Cardiac ventricle fibroblast (primary cell): ENCODE measurements at places on chromosomes 7 and 10. TPM values are rescaled to one million over a fixed set of nuclear protein-coding genes. Genes with fewer than 3 reads are reported as not detected.

ODAD2 gene
- total RNA-seq: not detected in 2 replicates

MMD2 gene
- not detected in 2 replicates for total RNA-seq

INMT gene
- 181 and 220 TPM in 2 replicates for total RNA-seq

ZNF316 gene
- 11.6 and 12.0 TPM in 2 replicates for total RNA-seq

C1QL3 gene
- total RNA-seq: not detected in 2 replicates

LDB3 gene
- total RNA-seq: 0.10 and 0.31 TPM in 2 replicates

CLDN3 gene
- total RNA-seq: not detected in 2 replicates

DNAH11 gene
- total RNA-seq: not detected in 2 replicates

FEZF1 gene
- total RNA-seq: not detected in 2 replicates

NXPH1 gene
- not detected in 2 replicates for total RNA-seq

AMPH gene
- total RNA-seq: 6.3 and 9.0 TPM in 2 replicates

DCLRE1C gene
- 4.8 and 6.7 TPM in 2 replicates for total RNA-seq

PIP gene
- not detected in 2 replicates for total RNA-seq

GFRA1 gene
- total RNA-seq: 0.19 and 0.68 TPM in 2 replicates

LHFPL3 gene
- total RNA-seq: not detected in 2 replicates

SH2B2 gene
- 4.6 and 6.7 TPM in 2 replicates for total RNA-seq

CHN2 gene
- 0.37 and 0.93 TPM in 2 replicates for total RNA-seq

SLC29A3 gene
- total RNA-seq: 3.0 and 4.1 TPM in 2 replicates

CYP17A1 gene
- not detected in 2 replicates for total RNA-seq

LIPJ gene
- not detected in 2 replicates for total RNA-seq

SFTPA2 gene
- not detected in 2 replicates for total RNA-seq

AKR1D1 gene
- not detected in 2 replicates for total RNA-seq

SUV39H2 gene
- 4.6 and 9.8 TPM in 2 replicates for total RNA-seq

TLL2 gene
- total RNA-seq: 0.44 and 0.98 TPM in 2 replicates

CLCN1 gene
- not detected in 2 replicates for total RNA-seq

HOXA13 gene
- not detected in 2 replicates for total RNA-seq

SH2D4B gene
- not detected in 2 replicates for total RNA-seq

SKIDA1 gene
- 0.56 and 2.0 TPM in 2 replicates for total RNA-seq

CACNA2D1 gene
- 47.1 and 78.8 TPM in 2 replicates for total RNA-seq

SFR1 gene
- 5.8 and 6.6 TPM in 2 replicates for total RNA-seq

STYXL1 gene
- total RNA-seq: 28.0 and 30.2 TPM in 2 replicates

OTUD1 gene
- total RNA-seq: 5.7 and 6.9 TPM in 2 replicates

LIPF gene
- not detected in 2 replicates for total RNA-seq

ST8SIA6 gene
- total RNA-seq: not detected in 2 replicates

CLDN4 gene
- total RNA-seq: not detected in 2 replicates

IFIT1 gene
- 8.5 and 13.6 TPM in 2 replicates for total RNA-seq

GLI3 gene
- 11.1 and 12.9 TPM in 2 replicates for total RNA-seq

PRRT4 gene
- total RNA-seq: 0.54 and 0.56 TPM in 2 replicates

GIMAP2 gene
- 1.9 and 2.9 TPM in 2 replicates for total RNA-seq

TRPV5 gene
- total RNA-seq: not detected in 2 replicates

MSMB gene
- total RNA-seq: not detected in 2 replicates

ZSCAN25 gene
- total RNA-seq: 6.1 and 6.3 TPM in 2 replicates

PKD2L1 gene
- not detected in 2 replicates for total RNA-seq

FAM237B gene
- total RNA-seq: not detected in 2 replicates

MALRD1 gene
- total RNA-seq: 0.50 and 1.1 TPM in 2 replicates

VWC2 gene
- not detected in 2 replicates for total RNA-seq

CHAT gene
- total RNA-seq: not detected in 2 replicates

GJD4 gene
- not detected in 2 replicates for total RNA-seq

ZMIZ2 gene
- total RNA-seq: 9.0 and 11.2 TPM in 2 replicates

CXCL12 gene
- 399 and 440 TPM in 2 replicates for total RNA-seq

CPEB3 gene
- 0.75 and 1.7 TPM in 2 replicates for total RNA-seq

NEUROD6 gene
- total RNA-seq: not detected in 2 replicates

FOXI2 gene
- not detected in 2 replicates for total RNA-seq

FBH1 gene
- total RNA-seq: 62.3 and 62.8 TPM in 2 replicates

SP8 gene
- not detected in 2 replicates for total RNA-seq

CTAGE4 gene
- 0.44 TPM in 1 of 2 replicates, not detected in the other for total RNA-seq

SEMA3A gene
- 0.34 and 0.69 TPM in 2 replicates for total RNA-seq

GTF2IRD1 gene
- 4.7 and 5.8 TPM in 2 replicates for total RNA-seq
